ENCODE measurements at places on chromosomes 1 and 21.

DNA sequence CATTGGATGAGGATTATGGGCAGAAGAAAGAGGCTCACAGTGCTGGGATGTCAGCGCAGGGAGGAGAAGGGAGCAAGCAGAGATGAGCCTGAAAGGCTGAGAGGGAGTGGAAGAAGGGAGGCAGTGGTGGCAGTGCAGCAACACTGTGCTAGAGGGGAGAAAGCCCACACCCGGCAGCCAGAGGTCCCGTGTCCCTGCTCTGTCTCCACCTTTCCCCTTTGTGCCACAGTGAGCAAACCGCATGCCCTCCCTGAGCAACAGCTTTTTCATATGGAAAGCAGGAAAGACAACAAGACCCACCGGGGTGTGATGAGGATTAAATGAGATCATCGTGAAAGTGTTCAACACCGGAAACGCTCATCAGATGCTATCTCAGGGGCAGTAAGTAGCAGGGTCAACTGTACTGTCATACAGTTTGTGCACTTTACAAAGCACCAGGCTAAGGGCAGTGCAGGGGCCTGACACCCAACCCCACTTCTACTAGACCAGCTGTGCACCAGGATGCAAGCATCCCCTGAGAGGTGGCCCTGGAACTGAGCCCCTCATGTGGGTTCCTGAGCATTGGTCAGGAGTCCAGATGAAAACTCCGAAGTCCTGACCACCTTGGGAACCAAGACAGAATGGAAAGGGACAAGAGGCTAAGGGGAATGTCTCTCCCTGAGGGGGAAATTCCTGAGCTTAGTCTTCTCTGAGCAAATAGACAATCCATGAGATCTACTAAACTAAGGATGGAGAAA is 9.1 kb downstream of the NHLH1 start:
- no peak for DNase-seq

DNA sequence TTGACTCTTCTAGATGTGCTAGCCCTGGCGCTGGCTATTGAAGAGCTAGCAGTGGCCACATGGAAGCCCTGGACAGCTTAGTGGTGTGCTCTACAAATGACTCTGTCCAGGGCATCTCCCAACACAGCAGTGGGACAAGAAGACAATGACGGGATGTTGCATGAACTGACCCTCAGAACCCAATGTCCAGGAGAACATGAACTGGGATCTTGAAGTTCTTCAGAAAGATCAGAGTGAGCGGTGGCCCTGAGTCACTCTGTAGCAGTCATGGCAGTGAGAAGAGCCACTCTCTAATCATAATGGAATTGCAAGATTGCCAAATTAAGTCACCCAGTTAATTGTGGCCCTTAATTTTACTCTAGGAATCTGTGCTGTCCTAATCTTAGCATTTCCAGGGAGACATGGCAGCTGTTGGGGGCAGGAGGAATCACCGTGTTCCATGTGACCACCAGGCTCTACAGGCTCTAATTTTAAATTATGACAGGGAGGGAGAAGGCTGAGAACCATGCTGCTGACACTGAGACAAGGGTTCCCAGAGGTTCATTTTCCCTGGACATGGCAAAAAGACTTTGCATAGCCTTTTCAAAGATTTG is 10.2 kb upstream of the OBSCN start:
- no peak for DNase-seq

DNA sequence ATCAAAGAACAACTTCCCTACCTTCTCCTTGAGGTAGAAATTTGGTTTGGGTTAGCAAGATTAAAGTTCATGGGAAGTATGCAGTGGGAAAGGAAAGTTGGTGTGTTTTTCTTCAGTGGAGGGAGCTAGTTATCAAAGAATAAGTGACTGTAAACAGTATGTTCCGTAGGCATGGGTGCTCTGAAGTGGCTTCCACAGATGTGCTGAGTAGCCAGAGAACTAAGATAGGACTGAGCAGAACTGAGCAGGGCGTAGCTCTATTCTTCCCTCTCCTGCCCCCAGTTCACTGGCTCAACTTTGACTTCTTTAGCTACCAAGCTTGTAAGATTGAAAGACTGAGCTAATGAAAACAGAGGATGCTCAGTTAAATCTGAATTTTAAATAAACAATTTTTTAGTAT is 3.4 kb downstream of the ADCY10 start:
- no peak for DNase-seq

- no peak for DNase-seq
Measured at GRCh38 chr1:169894424-169895145, 889 bp upstream of the SCYL3 start.
